ENCODE measurements at places on chromosomes 3 and 15.

- DNase-seq = no peak
Observed at GRCh38 chr3:105140899-105141367, 225.8 kb upstream of the ALCAM start.

DNA sequence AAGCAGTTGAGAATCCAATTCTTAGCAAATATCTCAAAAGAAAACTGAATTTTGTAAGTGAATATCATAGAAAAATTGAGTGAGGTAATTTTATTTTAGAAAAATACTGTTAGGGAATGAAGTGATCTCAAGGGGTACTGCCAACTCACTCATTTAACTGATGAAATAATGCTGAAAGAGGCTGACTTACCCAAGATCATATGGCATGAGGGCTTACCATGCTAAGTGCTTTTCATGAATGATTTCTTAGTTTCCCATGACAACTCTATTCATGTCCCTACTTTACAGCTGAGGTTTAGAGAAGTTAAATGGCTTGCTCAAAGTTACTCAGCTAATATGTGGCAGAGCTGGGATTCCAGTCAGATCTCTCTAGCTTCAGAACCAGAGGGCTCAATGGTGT, 30.6 kb downstream of the CCDC14 start:
- no peak for DNase-seq

DNA sequence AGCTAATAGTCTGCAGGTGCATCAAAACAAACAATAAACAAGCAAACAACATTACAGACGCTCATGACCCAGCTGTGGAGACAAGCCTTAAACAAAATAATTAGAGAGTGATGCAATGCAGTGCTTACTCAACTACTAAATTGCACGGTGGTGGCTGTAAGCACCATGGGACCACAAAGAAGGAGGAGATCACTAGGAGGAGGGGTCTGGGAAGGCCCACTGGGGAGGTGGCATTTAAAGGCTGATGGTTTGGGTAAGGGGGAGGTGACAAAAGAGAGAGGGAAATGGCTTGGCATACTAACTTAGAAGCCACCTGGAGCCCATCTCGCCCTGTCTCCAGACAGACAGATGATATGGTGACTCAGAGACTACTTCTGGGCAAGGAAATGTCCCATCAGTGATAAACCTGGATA, 516.7 kb downstream of the FOXP1 start:
- no peak for DNase-seq

DNA sequence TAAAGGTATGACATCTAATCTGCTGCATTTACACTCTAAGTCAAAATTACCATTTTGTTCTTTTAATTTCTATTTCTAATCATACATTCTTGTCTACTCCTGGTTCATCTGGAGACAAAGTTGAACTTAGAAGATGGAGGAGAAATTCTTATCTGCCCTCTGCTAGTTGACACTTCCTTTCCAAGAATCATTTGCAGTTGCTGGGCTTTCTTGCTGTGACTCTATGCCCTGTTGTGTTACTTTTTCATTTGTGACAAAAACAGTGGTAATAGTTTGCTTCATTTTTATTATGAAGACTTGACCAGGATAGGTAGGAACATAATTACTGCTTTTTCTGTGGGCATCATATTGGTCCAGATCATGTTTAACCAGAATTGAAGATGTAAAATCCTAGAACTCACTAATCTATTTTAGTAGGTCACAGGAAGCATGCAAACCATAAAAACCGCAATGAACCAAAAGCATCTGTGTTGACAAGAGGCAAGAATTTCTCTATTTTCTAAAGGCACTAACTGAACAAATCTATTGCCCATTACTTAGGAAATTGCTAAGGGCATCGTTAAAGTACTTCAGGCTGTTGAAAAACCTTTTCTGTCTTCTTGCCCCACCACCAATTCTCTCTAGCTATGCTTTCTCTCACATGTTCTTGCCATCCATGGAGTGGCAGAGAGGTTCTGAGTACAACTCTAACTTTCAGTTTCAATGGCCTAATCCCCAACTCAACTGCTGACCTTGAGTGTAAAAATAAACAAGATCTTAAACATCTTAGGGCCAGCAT, 4.2 kb upstream of the CCR2 start:
- DNase-seq = no peak

DNA sequence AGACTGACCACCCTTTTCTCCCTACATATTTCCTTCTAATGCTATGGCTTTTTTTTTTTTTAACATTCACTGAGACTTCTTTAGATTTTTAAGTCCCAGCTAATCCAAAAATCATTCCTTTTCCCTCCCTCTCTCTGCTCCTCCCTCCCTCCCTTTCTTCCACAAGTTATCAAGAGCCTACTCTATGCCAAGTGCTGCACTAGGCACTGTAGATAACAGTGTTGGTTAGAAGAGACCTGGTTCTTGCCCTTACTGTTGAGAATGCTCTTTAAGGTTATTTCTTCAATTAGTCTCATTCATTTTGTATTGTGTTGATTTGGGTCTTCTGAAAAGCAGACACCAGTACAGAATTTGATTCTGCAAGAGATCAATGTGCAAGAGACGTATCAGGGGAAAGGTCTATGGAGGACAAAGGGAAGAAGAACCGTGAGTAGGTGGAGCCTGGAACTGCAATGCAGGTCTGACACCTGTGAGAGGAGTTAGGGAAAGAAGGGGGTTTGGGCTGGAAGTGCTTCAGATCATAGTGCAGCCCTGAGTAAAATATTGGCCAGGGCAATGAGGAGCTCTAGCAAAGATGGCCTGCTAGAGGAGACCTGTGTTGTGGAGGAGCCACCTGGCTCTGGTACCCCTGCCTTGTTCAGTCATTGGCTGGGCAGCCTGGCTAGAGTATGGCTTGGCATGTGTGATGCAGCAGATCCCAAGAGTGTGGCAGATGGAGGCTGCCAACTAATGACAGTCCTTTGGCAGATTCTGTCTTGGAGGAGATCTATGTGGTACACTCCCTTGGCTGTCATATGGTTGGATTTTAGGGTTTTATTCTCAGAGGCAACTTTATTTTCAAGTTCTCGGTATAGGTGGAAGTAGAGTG, 9.7 kb upstream of the PCOLCE2 start:
- DNase-seq = no peak

All from GM13977 (cell line).